ENCODE measurements at places on chromosomes 1 and 21.

- DNase-seq = no peak
Observed at GRCh38 chr1:226226601-226227000, 3.1 kb downstream of the MIXL1 start.

DNA sequence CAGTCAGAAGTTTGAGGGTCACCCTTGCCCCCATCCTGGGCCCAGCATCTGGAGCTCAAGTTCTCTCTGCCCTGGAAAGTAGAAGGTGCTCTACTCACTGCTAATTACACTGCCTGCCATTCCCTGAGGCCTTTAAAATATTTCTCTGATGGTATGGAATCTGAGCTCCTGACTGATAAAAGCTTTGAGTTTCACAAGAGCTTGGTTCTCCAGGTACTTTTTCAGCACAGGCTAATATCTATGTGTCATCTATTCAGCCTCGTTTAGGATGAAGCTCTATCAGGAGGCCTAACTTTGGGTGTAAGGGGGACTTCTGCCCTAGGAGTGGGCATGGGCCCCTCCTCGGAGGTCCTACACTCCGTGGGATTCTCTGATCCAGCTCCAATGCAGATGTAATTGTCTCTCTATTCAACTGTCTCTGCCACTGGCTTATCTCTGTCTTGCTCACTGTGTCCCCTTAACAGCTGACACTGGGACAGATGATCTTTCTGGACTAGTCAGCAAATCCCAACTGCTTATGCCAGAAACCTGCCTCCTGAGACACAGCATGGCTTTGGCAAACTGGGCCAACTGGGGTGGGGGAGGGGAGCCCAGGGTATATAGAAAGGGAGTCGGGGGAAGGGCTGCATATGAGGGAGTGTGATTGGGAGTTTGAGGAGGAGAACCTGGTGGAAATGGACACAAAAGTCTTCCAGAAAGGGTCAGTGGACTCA lies 104.2 kb upstream of the GADD45A start:
- DNase-seq = no peak

- DNase-seq = no peak
Observed at GRCh38 chr1:6016191-6016865, 24.1 kb upstream of the NPHP4 start.

DNA sequence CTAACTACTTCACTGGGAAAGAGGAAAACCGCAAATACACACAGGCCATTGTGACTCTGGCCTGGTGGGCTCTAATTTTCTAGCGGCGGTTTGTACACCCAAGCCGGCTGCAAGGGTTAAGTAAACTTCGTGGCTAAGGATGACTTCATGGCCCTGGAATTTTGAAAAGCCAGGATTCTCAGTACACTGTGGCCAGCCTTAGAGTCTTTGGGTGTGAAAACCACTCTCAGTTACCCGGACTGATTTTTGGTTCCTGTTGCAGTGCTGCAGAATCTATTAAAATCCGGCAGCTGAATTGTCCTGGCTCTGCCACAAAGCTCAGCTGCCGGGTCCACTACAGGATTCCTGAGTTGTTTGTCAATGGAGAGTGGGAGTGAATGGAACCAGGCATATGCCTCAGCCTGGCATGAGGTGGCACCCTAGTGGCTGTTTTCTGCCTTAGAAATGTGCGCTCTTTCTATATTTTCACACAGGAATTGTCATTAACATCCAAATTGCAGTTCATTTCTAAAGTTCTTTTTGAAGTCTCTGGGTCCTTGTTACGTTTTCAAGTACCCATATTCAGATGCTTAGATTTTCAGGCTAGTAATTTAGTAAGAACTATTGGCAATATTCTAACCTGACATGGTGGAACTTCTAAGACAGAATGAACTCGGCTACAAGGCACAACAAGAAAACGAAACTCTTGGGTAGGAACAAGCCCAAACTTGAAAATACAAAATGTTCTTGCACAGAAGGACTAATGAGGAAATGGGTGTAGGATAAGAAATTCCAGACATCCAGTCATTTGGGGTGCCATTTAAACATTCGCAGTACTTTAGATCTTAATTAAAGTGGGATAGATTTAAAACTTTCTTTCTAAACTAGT lies 255.9 kb downstream of the NFIA start:
- no peak for DNase-seq

DNA sequence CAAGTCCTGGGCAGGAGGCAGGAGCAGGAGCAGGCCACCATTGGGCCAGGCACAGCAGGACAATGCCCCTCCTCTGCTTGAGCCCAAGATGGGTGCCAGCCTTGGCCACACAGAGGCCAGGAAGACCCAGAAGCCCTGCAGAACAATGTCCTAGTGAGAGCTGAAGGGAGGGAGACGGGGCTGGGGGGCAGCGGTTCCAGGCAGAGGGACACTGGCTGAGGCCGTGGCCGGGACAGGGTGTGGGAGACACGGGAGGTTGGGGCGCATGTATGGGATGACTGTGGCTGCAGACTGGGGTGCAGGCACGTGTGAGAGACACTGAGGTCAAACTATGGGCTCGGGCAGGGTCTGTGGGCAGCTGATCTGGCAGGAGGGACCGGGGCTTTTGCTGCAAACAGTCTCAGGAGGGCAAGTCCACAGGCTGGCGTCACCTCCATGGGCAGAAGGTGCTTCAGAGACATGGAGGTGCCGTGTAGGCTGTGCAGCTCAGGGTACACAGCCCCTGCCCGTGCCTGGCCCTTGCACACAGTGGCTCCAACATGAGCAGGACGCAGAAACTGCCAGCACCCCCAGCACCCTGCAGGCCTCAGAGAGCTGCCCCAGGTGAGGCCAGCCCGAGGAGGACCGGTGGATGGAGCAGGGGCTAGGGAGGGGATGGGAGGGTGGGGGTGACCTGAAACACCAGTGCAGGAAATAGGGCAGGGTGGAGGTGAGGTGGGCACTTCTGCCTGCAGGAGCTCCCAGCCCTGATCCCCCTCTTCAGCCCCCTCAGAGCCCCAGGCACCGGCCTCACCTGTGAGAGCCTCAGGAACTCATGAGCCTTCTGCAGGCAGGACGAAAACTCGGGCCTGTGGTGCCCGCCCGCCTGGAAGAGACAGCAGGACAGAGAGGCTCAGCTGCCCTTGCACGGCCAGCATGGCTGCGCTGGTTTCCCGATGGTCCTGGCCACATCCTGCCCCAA lies 19.5 kb downstream of the LSS start:
- DNase-seq = no peak

- DNase-seq = no peak
Observed at GRCh38 chr1:58573138-58573537, 3.9 kb downstream of the TACSTD2 start.

All from activated CD4-positive, alpha-beta T cell treated with anti-CD3 and anti-CD28 coated beads, Interleukin-10, Interleukin-2, amounts not matched to agents 100 ng/mL and 50 ng/mL, durations not matched to agents 16 hours and 8 hours (primary cell).